ENCODE measurements at places on chromosomes 13 and 19. TPM values are rescaled to one million over a fixed set of nuclear protein-coding genes. Genes with fewer than 3 reads are reported as not detected.

GRCh38 chr13:91313581-91313980 lies 33.9 kb upstream of the MIR17HG start:
- H3K4me3 ChIP-seq, result no peak overlapping the region
- no peaks in the 10 kb centered on the region for H3K36me3 ChIP-seq
- DNase-seq, result no peak
- H3K27ac ChIP-seq, result no peak overlapping the region

DNA sequence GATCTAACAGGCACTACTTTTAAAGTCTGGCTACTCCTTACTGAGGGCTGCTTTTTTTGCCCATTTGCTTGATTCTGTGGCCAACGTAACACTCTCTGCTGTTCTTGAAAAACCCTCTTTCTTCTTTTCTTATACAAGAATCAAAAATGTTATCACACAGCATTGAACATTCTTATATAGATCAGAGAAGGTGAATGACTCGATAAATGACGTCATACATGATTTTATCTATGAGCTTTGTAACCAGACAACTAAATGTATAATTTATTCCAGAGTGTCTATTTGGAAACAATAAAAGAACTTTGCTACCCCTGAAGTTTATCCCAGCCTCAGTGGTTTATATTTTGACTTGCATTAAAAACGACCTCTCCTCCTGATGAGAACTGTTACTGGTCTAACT lies 12.4 kb downstream of the RFX2 start:
- H3K36me3 ChIP-seq, result no peaks in the 10 kb centered on the region
- DNase-seq, result no peak
- H3K27me3 ChIP-seq, result no peaks in the 10 kb centered on the region
- peaks cover 4% of the 10 kb centered on the region for H3K4me1 ChIP-seq

The RPL18 gene
- polyA plus RNA-seq, result 2,817 TPM

The NCAN gene
- polyA plus RNA-seq, result not detected

The TSKS gene
- 0.51 TPM for polyA plus RNA-seq

The PROZ gene
- not detected for polyA plus RNA-seq

All from naive thymus-derived CD4-positive, alpha-beta T cell (primary cell).